ENCODE measurements at places on chromosomes 1 and 21.
A peak's percentile ranks its signal among the peaks of the same experiment; 100 is the strongest.

DNA sequence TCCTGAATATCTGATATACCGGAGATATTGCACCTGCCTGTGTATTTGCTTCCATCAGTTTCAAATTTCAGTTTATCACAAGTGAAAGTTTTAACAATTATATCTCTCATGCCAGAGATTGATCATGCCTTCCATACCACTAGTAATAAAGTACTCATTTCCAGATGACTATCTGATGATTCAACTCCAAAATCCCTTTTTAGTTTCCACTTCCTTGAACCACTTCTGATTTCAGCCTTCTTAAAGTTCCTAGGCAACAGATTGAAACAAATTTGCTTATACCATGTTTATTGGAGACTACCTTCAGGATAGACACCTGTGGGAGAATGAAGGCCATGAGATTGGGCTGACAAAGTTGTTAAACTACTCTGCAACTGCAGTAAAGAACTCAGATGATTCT, 21.5 kb upstream of the COL11A1 start:
- no peak for DNase-seq

GRCh38 chr1:218813237-218813636, 360.4 kb upstream of the LYPLAL1 start:
- DNase-seq: no peak

DNA sequence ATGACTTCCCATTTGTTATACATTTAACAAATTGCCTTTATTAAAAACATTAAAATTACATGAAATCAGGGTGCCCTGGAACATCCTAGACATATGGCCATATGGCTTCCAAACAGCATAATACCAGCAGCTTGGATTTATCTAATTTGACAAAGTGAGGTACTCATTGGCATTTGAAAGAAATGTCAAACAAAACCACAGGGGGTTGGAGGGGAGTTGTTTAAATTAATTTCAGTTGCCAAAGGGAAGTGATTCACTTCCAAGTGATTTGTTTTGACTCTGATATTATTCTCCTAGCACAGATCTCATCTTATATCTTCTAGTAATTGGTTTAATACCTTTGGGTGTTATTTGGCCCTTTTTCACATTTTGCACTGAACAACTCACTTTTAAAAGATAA, 24.5 kb upstream of the POU2F1 start:
- DNase-seq: no peak

DNA sequence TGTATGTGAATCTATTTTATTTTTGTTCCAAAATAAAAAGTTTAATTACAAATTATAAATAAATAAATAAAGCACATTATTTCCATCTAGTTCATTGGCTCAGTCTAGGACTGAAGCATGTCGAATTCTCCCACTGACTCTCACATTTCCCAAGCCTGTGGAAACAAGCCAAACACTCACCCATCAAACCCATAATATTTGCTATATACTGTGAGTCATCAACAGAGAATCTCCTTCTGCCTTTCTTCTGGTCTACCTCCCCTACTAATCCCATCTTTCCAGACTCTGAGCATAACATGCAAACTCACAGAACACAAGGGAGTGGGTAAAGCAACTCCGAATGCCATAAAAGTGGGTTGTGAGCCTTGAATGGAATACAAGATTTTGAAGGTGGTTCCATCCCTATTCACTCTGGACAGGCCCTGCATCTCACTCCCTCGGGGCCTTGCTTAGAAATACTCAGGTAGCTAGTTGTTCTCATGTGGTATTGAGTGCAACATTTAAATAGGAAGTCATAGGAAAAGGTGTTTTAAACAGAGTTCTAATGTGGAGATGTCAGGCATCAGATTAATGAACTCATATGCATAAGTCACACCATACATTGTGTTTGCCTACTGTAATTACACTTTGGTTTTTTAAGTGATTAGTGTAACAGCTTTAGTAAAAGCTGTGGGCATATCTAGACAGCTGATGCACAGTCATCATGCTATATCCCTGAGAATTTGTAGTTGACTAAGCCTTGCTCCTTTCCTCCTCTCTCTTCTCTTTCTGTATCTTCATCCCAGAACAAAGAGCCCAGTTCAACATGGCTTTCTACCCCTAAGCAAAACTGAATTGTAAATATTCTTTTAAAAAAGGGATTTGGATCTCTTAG, 47.0 kb downstream of the F5 start:
- peak; percentile 73 for DNase-seq

DNA sequence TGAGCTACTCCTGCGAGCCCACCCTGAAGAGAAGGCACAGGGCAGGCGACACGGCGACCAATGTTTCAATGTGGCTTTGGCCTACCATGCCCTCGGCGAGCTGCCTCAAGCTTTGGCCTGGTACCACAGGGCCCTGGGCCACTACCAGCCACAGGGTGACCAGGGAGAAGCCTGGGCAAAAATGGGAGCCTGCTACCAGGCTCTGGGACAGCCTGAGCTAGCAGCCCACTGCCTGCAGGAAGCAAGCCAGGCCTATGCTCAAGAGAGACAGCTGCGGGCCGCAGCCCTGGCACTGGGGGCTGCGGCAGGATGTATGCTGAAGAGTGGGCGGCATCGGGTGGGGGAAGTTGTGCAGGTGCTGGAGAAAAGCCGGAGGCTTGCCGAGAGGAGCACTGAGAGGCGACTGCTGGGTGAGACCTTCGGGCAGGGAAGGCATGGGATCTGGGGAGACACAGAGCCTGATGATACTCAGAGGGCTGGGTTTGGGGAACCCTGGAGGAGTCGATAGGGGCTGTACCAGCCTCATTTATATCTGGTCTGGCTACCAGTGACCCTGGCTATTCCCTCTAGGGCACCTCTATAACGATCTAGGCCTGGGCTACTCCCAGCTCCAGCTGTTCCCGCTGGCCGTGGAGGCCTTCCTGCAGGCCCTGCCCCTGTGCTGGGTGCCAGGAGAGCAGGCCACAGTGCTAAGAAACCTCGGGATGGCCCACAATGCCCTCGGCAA, 2.3 kb downstream of the TTC24 start:
- no peak for DNase-seq

GRCh38 chr1:153513023-153513422, 22.8 kb downstream of the S100A6 start:
- DNase-seq: no peak

- DNase-seq: peak; percentile 77
Observed at GRCh38 chr21:41559658-41560631, 52.0 kb upstream of the TMPRSS2 start.

GRCh38 chr1:200895801-200896530, 1.3 kb downstream of the INAVA start:
- DNase-seq: no peak

DNA sequence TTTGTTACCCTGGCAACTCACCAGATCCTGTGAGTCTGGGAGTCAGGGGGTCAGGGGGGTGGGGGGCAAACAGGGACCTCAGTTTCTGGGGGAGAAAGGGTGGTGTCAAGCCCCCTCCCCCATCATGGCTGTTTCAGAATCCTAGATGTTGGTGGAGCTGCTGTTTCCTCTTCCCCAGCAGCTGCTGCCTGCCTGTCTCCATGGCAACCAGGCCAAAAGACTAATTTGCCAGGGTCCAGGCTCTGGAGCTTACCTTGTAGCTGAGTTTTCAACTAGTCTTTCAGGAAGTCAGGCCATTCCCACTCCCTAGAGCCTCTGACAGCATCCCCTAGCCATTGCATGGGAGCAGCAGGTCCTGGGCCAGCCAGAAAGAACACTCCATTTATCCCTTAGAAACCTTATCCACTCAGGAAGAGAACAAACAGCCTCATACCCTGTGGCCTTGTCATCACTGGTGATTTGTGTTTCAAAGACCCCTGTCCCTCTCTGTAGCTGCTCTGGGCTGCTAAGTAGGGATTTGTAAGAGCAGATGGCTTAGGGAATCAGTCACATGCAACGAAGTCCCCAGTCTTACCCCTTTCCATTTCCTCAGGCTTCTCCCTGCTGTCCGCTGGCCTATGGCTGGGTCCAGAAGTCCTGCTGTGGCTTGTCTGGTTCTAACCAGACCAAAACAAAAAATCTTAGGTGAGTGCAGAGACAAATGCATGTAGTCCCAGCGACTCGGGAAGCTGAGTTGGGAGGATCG, 21.5 kb upstream of the STMN1 start:
- no peak for DNase-seq

DNA sequence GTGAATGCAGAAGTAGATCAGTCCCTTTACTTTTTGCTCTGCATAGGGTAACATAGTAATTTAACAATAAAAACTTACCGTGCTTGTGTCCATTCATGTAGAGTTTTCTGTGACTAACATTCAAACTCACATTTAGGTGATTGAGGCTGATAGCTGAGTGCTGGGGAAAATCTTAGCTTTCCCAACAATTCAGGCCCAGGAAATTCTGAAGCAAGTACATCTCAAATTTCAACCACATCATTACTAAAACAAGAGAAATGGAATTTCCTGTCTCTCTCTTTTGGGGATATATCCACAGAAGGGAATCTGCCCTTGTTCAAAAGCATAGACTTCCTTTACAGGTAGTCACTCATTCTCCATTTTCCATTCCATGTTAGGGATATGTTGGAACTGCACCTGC, 33.1 kb upstream of the C1orf146 start:
- peak; percentile 56 for DNase-seq

GRCh38 chr1:50633465-50633864, 210.2 kb upstream of the DMRTA2 start:
- no peak for DNase-seq

GRCh38 chr21:25871566-25871965, 136.8 kb downstream of the GABPA start:
- no peak for DNase-seq

DNA sequence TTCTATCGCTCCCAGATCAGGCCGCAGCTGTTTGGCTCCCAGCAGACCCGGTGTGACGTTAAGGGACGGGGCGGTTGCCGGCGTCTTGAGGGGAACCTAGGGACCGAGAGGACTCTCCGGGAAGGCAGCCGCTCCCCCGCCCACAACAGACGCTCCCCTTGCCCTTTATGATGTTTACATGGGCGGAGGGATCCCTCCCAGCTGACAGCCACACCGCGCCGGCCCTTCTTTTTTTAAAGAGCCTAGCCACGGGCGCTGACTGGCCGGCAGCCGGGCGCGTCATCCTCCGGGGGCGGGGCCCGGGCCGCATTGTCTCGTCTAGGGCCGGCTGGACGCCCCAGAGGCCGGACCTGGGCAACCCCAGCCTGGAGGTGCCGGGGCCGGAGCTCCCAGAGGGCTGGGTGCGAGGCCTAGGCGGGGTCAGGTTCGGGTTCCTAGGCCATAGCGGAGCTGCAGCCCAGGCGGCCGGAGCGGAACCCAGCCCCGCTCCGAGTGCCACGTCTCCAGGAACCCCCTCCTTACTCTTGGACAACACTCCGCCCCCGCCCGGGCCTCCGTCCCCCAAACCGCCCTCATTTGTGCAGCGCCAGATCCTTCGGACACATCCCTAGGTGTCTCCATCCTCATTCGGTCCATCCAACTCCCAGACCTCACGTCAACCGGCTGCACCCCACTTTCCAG, at the start of gene PCAT6:
PCAT6 (plus strand) TSS at position 340 of the 681 bp plus-strand sequence.
- DNase-seq: peak; percentile 96

GRCh38 chr1:199641531-199641930, 386.0 kb upstream of the NR5A2 start:
- DNase-seq: no peak

DNA sequence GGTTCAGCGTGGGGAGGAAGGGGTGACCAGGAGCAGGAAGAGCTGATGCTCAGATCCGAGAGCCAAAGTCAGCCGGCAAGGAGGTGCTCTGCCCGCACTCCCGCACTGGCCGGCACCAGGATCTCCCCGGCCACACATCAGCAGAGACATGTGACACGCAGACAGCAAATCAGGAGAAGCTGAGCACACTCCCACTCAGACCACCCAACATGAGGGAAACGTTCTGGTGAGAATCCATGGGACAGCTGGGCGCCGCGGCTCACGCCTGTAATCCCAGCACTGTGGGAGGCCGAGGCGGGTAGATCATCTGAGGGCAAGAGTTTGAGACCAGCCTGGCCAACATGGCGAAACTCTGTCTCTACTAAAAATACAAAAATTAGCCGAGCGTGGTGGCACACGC, 18.6 kb upstream of the PTTG1IP start:
- no peak for DNase-seq

- peak; percentile 16 for DNase-seq
Observed at GRCh38 chr21:43578677-43579303, 80.5 kb downstream of the HSF2BP start.

DNA sequence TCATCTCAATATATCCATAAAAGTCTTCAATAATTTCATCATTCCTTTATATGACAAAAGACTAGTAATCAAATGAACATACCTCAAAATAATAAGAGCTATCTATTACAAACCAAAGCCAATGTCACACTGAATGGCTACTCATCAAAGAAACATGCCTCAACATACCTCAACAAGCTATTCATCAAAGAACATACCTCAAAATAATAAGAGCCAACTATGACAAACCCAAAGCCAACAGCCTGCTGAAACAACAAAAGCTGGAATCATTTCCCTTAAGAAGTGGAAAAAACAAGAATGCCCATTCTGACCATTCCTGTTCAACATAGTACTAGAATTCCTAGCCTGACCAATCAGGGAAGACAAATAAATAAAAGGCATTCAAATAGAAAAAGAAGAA, 1373.7 kb downstream of the BRINP3 start:
- no peak for DNase-seq

GRCh38 chr1:156838972-156839371, 19.9 kb downstream of the INSRR start:
- peak; percentile 64 for DNase-seq

DNA sequence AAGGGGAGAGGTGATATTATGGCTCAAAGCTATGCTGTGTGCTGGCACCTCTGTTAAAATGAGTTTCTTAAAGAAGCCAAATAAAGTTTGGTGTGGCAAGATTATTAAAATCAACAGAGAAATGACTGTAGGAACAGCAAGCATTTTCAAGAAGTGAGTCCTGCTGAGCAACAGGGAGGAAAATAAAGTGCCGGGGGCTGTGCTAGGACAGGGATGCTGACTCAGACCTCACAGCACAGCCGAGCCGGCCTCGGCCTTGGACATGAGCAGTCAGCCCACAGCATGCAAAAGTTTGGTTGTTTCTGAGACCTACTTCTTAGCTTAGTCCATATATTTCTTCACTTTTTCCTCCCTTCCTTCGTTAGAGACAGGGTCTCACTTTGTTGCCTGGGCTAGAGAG, 19.2 kb downstream of the CNIH3 start:
- peak; percentile 89 for DNase-seq

GRCh38 chr1:6652986-6653385, 28.3 kb downstream of the THAP3 start:
- no peak for DNase-seq

All from AG08395 (cell line).